Lower lobe of right lung (tissue), 2 donors: ENCODE measurements at places on chromosomes 7 and 10. TPM values are rescaled to one million over a fixed set of nuclear protein-coding genes. Genes with fewer than 3 reads are reported as not detected.
A peak's percentile ranks its signal among the peaks of the same experiment; 100 is the strongest.

DNA sequence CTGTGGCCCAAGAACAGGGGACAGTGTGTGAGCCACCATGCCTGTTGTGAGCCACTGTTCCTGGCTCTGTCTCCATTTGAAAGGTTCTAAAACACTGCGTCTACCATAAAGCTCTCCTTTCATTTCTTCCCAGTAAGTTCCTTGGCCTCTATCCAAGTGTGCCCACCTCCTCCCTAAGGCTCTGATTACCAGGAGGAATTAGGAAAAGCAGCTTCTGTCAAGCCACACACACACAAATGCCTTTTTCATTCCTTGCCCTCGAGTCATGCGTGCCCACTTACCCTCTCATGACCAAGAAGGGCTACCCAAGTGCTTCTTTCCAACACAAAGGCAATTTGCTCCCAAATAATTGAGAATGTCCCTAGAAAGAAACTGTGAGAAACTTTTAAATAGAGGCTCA lies 70.8 kb upstream of the PARD3 start:
- no peak for DNase-seq

DNA sequence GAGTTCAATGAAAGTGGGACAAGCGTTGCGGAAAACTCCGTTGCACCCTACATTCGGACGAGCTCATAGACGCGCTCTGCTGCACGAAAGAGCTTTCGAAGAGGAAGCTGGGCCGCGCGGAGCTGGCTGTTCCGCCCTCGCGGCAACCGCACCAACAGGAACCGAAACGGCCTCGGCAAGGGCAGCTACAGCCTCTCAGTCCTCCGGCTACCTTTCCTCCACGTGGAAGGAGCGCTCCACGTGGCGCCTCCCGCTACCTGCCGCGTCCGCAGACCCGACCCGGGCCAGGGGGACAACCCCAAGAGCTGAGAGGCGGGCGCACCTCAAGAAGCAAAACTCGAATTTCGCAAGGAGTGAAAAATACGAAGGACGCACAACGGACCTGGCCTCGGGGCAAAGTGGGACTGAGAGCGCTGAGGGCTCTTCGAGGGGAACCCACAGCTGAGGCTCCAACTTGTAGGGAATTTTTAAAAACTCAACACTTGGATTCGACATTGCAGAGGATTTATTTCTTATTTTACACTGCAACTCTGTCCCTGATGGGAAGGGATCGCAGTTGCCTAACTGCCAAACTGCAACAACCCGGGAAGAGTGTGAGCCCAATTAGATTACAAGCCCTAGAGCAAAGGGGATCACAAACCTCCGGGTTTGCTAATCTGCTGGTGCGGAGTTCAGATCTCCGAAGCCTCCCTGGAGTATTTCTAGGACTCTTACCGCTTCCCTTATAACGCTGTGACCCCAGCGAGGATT lies 1.4 kb downstream of the HPSE2 start:
- DNase-seq, result peak; percentile 86

- DNase-seq, result no peak
Observed at GRCh38 chr10:77160679-77161078, 476.9 kb downstream of the KCNMA1 start.

- DNase-seq, result peak; percentile 51
Observed at GRCh38 chr10:112953174-112954159, 3.4 kb downstream of the TCF7L2 start.

DNA sequence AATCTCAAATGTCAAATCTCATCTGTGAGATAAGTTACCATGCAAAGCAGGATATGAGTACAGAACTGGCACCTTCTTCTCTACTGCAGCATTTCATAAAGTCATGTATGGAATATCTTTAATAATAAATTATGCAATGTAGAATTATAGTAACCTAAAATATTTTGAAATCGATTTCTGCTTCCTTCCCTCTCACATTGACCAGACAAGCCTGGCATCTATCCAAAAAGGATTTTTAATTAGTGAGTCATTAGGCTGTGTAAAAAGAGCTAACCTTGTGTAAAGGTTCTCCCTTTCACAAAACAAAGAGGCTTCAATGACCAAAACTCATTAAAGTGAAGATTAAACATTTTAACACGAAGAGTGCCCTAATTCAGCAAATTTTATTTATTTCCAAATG lies 48.8 kb upstream of the EXOC6 start:
- DNase-seq, result no peak

- no peak for DNase-seq
Observed at GRCh38 chr7:135121868-135122267, 26.0 kb upstream of the TMEM140 start.

DNA sequence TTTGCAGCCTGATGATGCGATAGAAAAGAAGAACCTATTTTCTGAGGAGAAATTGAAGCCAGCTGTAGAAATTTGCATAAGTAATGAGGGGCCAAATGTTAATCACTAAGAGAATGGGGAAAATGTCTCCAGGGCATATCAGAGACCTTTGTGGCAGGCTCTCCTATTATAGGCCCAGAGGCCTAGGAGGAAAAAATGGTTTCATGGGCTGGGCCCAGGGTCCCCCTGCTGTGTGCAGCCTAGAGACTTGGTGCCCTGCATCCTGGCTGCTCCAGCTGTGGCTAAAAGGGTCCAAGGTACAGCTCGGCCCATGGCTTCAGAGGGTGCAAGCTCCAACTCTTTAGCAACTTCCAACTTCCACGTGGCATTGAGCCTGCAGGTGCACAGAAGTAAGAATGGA lies 123.4 kb downstream of the STK31 start:
- no peak for DNase-seq

DNA sequence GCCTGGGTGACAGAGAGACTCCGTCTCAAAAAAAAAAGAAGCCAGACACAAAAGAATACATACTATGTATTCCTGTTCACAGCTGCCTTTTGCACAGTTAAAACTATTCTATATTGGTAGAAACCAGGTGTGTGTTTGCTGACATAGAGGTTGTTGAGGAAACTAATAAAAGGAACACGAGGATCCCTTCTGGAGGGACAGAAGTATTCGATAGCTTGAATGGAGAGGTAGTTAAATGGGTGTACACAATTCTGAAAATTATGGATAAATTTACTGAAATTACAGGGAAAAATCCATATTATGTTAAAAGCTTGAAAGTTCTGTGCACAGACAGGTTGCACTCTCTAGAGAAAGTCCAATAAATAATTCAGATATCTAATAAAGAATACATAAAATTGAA lies 71.5 kb downstream of the CUBN start:
- DNase-seq, result no peak

DNA sequence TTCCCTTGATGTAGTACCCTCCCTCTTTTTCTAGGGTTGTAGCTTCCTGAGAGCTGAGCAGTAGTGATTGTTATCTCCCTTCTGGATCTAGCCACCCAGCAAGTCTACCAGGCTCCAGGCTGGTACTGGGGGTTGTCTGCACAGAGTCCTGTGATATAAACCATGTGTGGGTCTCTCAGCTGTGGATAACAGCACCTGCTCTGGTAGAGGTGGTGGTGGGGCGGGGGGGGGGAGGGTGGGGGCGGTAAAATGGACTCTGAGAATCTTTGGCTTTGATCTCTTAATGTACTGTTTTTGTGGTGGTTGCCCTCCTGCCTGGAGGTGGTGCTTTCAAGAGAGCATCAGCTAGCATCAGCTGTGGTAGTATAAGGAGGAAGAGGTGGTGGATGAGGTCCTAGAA lies 302.0 kb upstream of the CHRM2 start:
- DNase-seq, result no peak

DNA sequence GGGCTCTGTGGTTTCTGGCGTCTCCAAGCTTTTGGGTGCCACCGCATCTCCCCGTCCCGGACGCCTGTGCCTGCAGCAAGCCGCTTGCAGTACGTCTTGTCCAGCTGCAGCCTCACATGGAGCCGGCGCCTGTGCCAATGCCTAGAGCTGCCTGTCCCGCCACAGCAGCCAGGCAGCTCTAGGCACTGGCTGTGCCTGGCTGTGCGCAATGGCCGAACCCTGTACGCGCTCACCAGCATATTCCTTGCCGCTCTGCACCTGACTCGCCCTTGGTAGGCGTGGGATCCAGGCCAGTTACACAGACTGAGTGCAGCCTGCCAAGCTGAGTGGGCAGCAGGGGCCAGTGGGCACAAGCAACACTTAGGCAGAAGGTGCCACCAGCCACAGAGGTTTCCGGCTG lies 381.2 kb upstream of the SORCS1 start:
- no peak for DNase-seq

- no peak for DNase-seq
Observed at GRCh38 chr10:132097609-132098377, 32.0 kb downstream of the JAKMIP3 start.

- no peak for DNase-seq
Observed at GRCh38 chr10:86759073-86759672, 2.8 kb downstream of the BMPR1A start.

GRCh38 chr7:41047789-41048191 lies 655.1 kb downstream of the INHBA start:
- DNase-seq, result no peak

DNA sequence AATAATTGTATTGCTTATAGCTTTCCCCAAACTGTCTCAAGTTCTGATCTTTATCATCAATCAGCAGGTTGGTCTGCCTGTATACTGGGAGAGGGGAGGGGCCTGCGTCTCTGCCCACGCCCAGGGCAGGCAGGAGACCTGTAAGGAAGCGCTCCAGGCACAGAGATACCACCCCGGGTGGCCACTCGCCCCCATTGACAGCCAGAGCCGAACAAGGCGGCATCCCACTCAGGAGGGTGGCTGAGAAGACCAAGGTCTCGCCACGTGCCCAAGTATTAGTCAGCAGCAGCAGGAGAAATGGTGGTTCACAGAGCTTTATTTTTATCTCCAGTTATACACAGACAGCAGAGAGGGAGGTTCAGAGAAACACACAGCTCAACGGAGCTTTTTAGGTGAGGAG lies 7.2 kb downstream of the STK32C start:
- no peak for DNase-seq

GRCh38 chr10:34607894-34608293 lies 207.2 kb downstream of the PARD3 start:
- DNase-seq, result no peak

GRCh38 chr7:24718977-24719491 lies 38.2 kb downstream of the GSDME start:
- DNase-seq, result no peak

GRCh38 chr10:24208661-24209431 lies at the start of gene KIAA1217:
TSS of gene KIAA1217 (plus strand) at chr10:24209138. CDS start at chr10:24209194, 56 bp downstream.
- DNase-seq, result peak; percentile 60

DNA sequence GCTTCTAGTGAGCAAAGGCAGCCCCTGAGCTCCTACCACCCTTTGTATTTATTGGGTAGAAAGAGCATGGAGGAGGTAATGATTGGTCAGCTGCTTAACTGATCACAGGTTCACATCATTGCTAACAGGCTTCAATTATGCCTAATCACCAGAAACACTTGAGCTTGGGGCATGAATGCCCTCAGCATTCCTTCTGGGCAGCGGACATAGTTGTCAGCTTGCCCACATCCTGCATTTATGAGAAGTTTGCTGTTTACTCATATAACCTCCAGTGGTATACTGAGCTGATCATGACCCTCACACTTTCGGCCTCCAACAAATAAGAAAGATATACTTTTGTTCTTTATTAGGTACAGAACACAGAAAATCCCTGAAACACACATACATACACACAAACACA lies 140.3 kb upstream of the ODAD2 start:
- DNase-seq, result no peak

DNA sequence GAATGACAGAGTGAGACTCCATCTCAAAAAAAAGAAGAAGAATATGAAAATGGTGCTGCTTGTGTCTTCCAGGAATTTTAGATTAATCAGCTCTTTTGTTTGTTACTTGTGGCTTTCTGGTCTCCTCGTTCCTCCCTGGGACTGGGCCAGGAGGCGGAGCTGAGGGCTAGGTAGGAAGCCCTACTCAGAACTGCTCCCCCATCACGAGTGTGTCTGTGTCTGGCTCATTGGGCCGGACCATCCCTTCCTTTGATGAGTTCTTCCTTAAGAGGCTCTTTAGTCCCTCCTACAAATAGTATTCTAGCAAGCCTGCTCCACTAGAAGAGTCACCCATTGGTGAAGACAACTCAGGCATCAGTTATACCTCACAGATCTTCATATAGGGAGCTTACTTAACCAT lies 56.8 kb upstream of the YAE1 start:
- no peak for DNase-seq

DNA sequence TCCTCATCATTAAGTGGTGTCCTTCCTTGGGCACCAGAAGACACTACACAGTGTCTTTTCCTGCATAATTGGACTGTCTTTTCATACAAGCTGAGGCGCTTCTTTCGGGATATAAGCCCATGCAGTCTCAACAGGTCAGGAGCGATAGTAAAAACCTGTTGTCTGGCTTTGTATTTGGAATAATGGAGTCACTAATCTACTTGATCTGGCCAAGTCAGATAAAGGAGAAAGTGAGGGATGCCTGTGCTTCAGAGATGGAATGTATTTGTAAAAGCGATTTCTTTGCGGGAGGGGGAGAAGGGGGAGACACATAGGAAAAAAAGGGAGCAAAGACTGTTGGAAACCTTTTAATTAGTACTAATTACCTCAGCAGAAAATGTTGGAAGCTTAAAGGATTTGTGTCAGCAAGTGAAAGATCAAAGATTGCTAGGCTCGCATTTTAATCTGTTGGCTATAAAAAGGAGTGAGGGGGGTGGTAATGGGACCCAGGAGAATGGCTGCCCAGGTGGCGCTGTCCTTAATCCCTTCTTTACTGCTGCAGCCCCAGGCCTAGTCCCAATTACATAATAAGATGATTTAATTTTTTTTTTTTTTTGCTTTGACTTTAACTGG lies 581.4 kb downstream of the LRMDA start:
- no peak for DNase-seq

DNA sequence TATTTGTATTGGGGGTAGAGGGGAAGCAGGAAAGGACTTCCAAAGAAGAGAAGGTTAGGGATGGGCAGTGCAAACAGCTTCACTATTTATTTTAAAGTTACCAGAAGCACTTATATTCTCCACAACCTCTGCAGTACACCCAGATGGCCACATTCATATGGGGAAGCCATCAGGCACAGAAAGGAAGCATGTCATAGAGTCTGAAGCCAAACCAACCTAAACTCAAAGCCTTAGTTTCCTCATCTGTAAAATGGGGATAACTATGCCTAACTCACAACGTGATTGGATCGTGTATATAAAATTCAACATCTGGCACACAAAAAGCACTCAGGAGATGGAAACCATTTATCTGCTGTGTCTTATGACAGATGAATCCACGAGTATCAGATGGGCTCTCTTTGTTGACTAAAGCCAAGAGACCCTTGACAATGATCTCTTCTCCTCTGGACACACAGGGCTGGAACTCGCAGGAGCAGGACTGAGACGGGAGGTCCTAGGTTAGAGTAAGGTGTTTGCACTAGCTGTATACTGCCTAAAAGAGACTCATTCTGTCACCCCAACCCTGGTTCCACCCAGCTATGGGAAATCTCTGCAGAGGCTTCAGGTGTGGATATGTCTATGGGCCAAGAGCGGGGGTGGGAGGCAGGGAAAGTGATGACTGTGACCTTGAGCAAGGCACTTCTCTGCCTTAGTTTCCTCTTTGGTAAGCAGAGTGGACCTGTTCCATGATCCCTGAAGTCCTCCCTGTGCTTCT lies 1.8 kb downstream of the KIAA1549 start:
- no peak for DNase-seq

- DNase-seq, result no peak
Observed at GRCh38 chr7:115924411-115924810, 106.2 kb downstream of the TFEC start.

The PNLIP gene
- not detected for total RNA-seq

The AEBP1 gene
- total RNA-seq, result 82.5 TPM

The PIK3CG gene
- 14.9 TPM for total RNA-seq

The C10orf53 gene
- total RNA-seq, result not detected

The COL17A1 gene
- total RNA-seq, result 0.32 TPM

The ARHGEF5 gene
- 39.5 TPM for total RNA-seq

The SEMA3D gene
- total RNA-seq, result 8.0 TPM

The PNLIPRP3 gene
- not detected for total RNA-seq

The PDE6C gene
- not detected for total RNA-seq

The NPY4R gene
- 1.1 TPM for total RNA-seq
